ENCODE measurements at places on chromosomes 1 and 21. TPM values are rescaled to one million over a fixed set of nuclear protein-coding genes. Genes with fewer than 3 reads are reported as not detected.
A peak's percentile ranks its signal among the peaks of the same experiment; 100 is the strongest.

DNA sequence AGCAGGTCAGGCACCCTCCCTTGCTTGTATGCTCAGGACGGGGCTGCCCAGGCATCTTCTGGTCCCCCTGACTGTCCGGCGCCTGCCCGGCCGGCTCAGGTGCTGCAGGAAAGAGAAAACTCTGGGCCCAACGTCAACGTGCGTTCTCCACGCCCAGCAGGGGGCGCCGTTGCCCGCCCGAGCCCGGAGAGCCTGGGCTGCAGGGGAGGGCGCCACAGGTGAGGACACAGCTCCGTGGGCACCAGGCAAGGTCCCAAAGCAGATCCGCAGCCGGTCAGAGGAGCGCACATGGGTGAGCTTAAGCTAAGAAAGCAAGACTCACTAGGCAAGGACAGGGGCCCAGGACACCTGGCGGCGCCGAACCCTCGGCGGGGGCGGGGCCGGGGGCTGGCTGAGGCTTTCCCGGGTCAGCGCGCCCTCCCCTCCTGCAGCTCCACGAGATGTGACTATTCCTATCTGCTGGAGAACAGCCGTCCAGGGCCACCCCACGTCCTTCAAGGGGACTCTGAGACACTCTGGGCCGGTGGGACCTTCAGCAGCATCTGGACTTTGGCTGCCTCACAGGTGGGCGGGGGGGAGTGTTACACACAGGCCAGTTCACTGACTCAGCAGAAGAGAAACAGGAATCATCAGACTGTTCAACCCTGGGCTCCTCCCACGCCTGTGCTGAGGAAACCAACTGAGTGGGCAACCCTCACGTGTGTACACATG, 29.3 kb downstream of the KRTAP10-1 start:
- H3K27ac ChIP-seq, result no peak overlapping the region
- no peak for DNase-seq
- no peaks in the 10 kb centered on the region for H3K36me3 ChIP-seq
- H3K27me3 ChIP-seq, result peaks cover 8% of the 10 kb centered on the region
- no peak overlapping the region for H3K4me3 ChIP-seq

- peaks cover 20% of the 10 kb centered on the region for H3K36me3 ChIP-seq
- peaks cover 37% of the 10 kb centered on the region for H3K4me1 ChIP-seq
- DNase-seq, result no peak
- H3K4me3 ChIP-seq, result no peak overlapping the region
- H3K27me3 ChIP-seq, result peaks cover 2% of the 10 kb centered on the region
Observed at GRCh38 chr1:40898431-40898901, 36.3 kb upstream of the CITED4 start.

DNA sequence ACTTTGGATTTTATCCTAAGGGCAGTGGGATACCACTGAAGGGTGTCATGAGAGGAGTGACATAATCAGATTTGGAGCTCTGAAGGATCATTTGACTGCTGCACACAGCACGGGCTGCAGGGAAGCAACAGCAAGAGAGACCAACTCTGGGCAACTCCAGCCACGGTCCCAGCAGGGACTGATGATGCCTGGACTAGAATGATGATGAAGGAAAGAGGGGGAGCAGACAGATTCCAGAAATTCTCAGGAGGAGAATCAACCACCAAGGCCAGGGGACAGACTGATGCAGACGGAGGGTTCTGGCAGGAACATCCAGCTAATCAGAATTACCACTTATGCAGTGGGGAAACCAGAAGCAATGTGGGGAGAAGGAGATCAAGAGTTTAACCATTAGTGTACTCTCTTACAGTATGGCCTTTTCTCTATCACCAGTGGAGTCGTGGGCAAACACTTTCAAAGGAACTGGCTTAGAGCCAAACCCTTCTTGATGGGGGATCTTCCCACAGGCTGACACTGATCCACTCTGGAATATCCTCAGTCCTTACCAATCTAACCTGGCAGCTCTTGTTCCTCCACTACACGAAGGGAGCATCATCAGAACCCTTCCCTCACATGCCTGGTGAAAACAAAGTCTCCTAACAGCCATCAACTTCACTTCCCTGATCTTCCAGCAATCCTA, 3.3 kb downstream of the URB1 start:
- H3K27ac ChIP-seq, result peak overlapping the region; percentile 75
- peaks cover 77% of the 10 kb centered on the region for H3K4me1 ChIP-seq
- H3K4me3 ChIP-seq, result peak overlapping the region; percentile 69
- H3K36me3 ChIP-seq, result peaks cover 32% of the 10 kb centered on the region
- DNase-seq, result peak; percentile 56

DNA sequence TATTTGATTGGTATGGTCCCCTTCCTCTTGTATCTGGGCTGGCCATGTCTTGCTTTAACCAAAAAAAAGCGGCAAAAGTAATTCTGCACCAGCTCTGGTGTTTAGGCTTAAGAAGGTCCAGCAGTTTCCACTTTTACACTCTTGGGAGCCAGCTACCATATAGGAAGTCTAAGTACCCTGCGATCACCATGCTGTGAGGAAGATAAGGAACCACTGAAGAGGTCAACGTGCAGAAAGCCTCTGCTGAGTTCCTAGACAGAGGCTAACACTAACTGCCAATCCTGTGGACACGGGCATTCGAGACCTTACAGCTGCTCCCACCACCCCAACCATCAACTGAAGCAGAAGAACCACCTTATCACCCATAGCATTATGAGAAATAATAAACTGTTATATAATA, 331.4 kb downstream of the VAV3 start:
- no peaks in the 10 kb centered on the region for H3K4me1 ChIP-seq
- H3K36me3 ChIP-seq, result no peaks in the 10 kb centered on the region
- no peak for DNase-seq
- no peak overlapping the region for H3K27ac ChIP-seq
- no peaks in the 10 kb centered on the region for H3K27me3 ChIP-seq

- H3K36me3 ChIP-seq, result no peaks in the 10 kb centered on the region
- H3K4me3 ChIP-seq, result no peak overlapping the region
- H3K27ac ChIP-seq, result no peak overlapping the region
- H3K4me1 ChIP-seq, result peaks cover 15% of the 10 kb centered on the region
Observed at GRCh38 chr1:6423321-6423999, 1.1 kb upstream of the ESPN start.

GRCh38 chr1:145877923-145878486, 7.7 kb downstream of the ANKRD35 start:
- no peaks in the 10 kb centered on the region for H3K36me3 ChIP-seq
- DNase-seq, result no peak
- H3K4me3 ChIP-seq, result no peak overlapping the region

DNA sequence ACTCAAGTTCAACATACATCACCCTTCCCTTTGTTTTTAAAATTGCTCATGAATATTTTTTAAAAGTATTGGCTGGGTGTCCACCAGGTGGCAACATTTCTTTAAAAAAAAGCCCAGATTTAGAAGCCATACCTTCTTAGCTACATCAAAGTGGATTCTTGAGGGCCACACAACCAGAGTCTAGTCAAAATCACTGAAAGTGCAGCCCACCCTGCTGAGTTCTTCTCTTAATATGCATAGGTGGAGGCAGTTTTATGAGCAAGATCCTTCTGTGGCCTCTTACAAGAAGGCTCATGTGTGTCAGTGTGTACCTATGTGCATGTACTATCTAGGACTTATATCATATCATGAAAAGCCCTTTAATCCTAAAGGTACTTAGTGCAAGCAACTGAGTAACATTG, 16.9 kb upstream of the GNG12 start:
- H3K4me3 ChIP-seq, result no peak overlapping the region
- peaks cover 32% of the 10 kb centered on the region for H3K4me1 ChIP-seq
- 0 out of 2 replicates have a peak overlapping the region, but pooled peaks have one; percentile 50 for H3K27ac ChIP-seq
- DNase-seq, result peak; percentile 33
- no peaks in the 10 kb centered on the region for H3K36me3 ChIP-seq

GRCh38 chr1:244735876-244736561, 83.1 kb downstream of the DESI2 start:
- H3K27me3 ChIP-seq, result peaks cover 2% of the 10 kb centered on the region
- peaks cover 13% of the 10 kb centered on the region for H3K36me3 ChIP-seq
- no peak overlapping the region for H3K4me3 ChIP-seq
- DNase-seq, result no peak
- H3K27ac ChIP-seq, result no peak overlapping the region

GRCh38 chr1:151235235-151235634, 19.3 kb upstream of the PSMD4 start:
- no peak overlapping the region for H3K4me3 ChIP-seq
- peaks cover 4% of the 10 kb centered on the region for H3K27me3 ChIP-seq

AADACL3 gene
- total RNA-seq, result not detected

COL8A2 gene
- total RNA-seq, result 6.3 TPM

PADI2 gene
- total RNA-seq, result 0.37 TPM

FBXO2 gene
- 0.66 TPM for total RNA-seq

Measured in HFFc6 (cell line).